ENCODE measurements at places on chromosomes 16 and 17. TPM values are rescaled to one million over a fixed set of nuclear protein-coding genes. Genes with fewer than 3 reads are reported as not detected.

DNA sequence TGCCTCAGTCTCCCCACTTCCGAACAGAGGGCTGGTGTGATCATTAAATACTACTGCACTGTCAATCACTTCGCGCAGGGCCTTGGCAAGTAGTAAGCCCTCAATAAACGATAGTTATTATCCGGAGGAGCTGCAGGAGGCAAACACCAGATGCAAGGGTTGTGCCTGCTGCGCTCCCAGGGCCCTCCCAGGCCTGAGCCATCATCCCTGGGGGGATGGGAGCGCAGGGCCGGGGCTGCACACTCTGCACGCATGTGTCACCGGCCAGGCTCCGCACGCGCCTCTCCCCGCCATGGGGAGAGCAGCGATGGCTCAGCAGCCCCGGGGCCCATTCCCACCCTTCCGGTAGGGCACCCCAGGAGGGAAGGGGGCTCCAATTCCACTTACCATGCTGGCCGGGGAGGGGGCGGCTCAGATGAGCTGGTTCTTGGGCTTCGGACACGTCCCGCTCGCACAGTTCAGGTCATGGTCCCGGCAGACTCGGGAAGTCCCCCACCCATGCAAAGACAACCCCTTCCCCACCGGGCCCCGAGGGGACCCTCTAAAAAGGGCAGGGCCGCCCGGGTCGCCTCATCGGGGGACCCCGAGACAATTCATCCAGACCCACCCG lies 681 bp downstream of the XPO6 start:
- DNase-seq = peak; percentile 80

DNA sequence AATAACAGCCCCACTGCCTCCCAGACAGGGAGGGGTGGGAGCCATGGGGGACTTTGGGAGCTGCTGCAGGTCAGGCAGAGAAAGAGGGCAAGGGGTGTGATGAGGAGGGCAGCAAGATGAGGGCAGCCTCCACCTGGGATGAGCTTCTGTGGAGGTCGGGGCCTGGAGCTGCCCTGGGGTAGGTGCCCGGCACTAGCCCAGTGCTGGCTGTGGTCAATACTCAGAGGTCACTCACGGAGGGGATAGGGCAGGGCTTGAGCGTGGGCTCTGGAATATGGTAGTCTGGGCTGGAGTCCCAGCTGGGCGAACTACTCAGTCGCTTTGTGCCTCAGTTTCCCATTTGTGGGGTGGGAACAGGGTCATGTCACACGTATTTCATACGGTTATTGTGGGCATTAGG lies 169.0 kb downstream of the IRF8 start:
- no peak for DNase-seq

GRCh38 chr17:5254903-5255521 lies 20.4 kb upstream of the SCIMP start:
- no peak for DNase-seq

Gene DOC2B
- 2.8 TPM for polyA plus RNA-seq

Gene HOXB9
- polyA plus RNA-seq = 0.02 TPM

GRCh38 chr17:27082023-27082774 lies 211.7 kb upstream of the WSB1 start:
- DNase-seq = no peak

DNA sequence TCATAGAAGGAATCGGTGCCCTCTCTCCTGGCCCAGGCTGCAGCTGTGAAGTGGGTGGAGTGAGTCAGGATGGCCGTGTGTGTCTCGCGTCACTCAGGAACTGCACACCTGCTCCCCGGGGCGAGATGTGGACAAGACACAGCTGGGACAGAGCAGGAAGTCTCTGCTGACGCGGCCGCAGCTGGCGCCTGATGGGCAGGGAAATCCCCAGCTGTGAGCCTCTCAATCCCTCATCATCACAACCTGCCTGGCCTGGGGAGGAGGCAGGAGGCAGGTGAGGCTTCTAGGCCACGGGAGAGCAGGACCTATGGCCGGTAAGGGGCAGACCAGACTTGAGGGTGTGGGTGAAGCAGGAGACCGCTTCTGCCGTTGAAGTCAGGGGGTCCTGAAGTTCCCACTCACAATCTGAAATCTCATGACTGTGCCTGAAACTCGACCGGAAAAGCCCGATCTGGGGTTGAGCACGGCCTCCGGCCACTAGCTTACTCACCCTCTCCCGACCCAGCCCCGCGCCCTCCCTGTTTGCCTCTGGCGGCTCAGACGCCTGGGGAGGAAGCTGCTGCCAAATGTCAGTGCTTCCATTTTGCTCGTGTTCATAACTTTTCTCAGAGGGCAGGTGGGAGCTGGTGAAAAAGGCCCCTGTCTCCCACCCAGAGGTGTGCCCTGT lies 1.1 kb upstream of the TRPV3 start:
- DNase-seq = no peak

DNA sequence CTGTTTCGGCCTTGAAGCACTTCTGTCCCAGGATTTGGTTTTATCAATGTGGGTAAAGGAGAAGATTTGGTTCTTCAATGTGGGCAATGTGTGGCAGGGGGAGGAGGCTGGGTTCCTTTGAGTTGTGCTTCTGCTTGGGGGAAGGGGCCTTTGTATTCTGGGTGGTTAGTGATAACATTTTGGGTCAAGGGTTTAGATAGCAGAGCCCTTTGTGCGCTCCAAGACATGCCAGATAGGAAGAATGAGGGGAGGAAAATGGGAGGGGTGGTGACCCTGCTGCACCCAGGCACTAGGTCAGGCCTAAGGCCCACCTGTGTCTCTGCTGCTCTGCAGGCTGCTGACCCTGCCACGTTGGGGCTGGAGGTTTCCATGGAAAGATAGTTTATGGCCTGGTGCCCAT lies 40.0 kb upstream of the CDC42EP4 start:
- DNase-seq = no peak

Data from right cardiac atrium (tissue), 5 donors.